ENCODE measurements at places on chromosomes 11 and 22.

DNA sequence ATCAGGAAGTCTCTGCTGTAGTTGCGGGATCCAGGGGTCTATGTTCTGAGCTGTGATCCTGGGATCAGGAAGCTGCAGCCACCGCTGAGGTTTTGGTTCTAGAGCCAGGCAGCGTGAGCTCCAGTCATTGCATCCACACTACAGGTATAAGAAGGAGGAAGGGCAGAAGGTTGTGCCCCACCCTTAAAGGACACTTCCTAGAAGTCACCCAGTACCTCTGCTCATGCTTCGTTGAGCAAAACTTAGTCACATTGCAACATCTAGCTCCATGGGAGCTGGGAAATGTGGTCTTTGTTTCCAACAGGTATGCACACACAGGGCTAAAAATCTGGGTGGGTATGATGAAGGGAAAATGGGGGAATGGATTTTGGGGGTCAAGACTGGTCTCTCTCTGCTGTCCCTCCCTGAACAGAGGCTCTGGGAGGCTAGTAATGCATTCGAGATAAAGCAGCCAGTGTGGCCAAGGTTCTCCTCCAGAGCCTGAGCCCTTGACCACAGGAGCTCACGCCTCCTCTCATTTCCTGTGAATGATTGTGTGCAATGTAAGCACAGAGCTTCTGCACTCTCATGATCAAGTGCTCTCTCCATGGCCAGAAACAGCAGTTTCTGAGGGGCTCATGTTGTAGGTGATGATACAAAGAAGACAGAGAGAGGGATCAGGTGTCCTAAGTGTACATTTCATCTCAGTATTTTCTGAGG lies 86.8 kb upstream of the OR4B1 start:
- DNase-seq = no peak

DNA sequence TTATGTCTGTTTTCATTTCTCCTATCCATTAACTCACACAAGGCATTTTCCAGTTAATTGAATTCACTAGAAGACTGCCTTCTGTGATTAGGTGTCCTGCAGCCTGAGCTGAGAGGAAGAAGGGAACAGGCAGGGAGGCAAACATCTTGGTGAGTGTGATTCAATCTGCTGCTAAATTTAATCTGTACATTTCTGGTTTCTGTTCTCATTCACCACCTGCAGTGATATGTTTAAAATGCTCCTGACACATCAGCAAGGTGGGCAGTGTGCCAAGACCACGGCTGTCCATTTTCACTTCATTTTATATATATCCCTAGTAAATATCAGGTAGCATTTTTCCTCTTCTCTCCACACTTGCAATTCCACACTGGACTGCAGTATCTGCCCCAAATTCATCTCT lies 416.5 kb downstream of the TMEM135 start:
- DNase-seq = no peak

GRCh38 chr11:102581066-102581465 lies 44.1 kb downstream of the MMP20 start:
- DNase-seq = no peak

- DNase-seq = no peak
Observed at GRCh38 chr11:32888805-32889204, 3.8 kb upstream of the QSER1 start.

DNA sequence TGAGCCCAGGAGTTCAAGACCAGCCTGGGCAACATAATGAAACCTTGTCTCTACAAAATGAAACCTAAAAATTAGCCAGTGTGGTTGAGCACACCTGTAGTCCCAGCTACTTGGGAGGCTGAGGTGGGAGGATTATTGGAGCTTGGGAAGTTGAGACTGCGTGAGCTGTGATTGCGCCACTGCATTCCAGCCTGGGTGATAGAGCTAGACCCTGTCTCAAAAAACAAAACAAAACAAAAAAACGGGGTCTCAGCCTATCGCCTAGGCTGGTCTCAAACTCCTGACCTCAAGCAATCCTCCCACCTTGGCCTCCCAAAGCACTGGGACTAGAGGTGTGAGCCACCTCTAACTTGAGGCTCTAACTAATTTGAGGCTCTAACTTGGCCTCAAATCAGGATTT lies 13.6 kb downstream of the PPIL2 start:
- no peak for DNase-seq

- DNase-seq = no peak
Observed at GRCh38 chr22:48594757-48595510, 1232.7 kb downstream of the BRD1 start.

- DNase-seq = no peak
Observed at GRCh38 chr11:117488996-117489952, 161.6 kb downstream of the CEP164 start.

DNA sequence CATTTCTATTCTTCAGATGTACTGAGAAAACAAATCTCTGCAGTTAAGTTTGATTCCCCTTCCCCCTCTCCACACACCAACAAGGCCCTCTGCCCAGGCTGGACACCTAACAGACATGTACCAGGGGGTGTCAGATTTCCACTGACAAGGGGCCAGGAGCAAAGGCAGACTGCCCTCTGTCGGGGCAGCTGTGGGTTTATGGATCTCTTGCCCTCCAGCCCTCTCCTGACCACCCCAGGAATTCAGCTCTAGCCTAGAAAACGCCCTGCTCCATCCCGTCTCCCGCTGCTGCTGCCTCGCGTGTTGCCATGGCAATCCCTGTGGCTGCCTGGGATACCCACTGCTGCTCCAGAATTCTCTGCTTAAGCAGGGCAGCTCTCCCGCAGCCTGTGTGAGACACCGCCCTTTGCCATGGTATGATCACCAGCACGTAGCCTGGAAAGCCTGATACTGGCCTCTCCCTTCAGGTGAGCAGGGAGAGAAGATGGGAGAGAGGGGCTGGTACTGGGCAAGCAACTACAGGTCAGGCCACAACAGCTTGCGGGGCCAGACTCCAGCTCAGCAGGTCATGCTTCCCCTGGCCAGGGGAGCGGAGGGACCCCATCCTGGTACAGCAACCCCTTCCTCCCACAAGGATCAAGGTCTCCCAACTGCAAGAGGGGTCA lies 41.6 kb downstream of the BUD13 start:
- DNase-seq = no peak

- DNase-seq = no peak
Observed at GRCh38 chr11:84289381-84289906, 1003.3 kb upstream of the CCDC90B start.

GRCh38 chr11:96254087-96254486 lies 88.9 kb downstream of the MAML2 start:
- peak; percentile 70 for DNase-seq

GRCh38 chr11:129968591-129969419 lies 33.8 kb downstream of the PRDM10 start:
- peak; percentile 36 for DNase-seq

- no peak for DNase-seq
Observed at GRCh38 chr11:112100462-112100861, 13.8 kb downstream of the SDHD start.

- DNase-seq = no peak
Observed at GRCh38 chr11:79486242-79486984, 45.6 kb upstream of the TENM4 start.

DNA sequence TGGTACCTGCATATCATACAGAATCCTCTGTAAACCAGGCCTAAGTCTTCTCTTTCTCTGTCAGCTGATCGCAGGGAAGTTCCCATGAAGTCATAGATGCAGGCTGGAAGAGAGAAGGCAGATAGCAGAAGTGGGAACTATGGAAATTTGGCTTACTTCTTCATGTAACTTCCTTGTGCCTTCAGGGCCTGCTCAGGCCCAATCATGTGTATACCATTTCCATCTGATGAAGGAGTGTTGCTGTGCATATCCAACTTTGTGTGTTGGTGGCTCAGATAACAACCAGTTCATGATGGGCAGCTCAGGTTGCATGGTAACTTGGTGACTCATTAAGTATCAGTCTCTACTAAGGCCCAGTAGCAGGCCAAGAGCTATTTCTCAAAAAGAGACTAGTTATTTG lies 53.1 kb upstream of the CEP295 start:
- DNase-seq = no peak

- no peak for DNase-seq
Observed at GRCh38 chr11:24623121-24623520, 126.3 kb downstream of the LUZP2 start.

DNA sequence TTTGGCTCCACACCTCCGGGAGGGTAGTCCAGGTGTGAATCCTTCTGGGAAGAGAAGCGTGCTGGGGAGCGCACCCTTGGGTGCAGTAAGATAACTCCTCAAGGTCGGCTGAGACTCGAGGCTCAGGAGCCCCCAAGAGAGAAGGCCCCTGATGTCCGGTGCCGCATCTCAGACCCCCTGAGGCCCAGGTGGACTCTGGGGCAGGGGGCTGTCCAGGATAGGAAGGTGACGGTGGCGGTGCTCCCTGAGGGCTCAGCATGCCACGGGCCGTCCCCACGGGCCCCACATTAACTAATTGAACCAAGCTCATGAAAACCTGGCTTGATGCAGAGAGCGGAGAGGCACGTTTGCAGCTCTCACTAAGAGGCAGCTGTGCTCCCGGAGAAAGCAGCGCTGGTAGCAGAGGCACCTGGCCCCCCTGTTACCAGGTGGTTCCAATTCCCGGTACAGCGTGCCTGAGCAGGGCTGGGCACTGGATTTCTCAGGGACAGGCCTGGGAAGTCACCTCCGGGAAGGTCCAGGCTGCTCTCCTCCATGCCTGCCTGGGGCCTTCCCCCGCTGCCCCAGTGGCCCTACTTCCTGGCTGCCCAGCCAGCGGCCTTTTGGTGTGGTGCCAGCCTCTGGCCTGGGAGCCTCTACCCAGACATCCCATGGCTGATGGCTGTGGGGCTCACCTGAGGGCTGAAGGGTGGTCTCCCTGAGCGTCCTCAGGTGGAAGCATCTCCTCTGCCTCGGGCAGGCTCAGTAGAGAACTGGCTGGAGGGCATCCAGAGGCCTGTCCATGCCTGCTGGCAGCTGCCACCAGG lies 1.1 kb downstream of the KCNQ1 start:
- DNase-seq = no peak

- no peak for DNase-seq
Observed at GRCh38 chr22:49585461-49586243, 242.0 kb downstream of the BRD1 start.

DNA sequence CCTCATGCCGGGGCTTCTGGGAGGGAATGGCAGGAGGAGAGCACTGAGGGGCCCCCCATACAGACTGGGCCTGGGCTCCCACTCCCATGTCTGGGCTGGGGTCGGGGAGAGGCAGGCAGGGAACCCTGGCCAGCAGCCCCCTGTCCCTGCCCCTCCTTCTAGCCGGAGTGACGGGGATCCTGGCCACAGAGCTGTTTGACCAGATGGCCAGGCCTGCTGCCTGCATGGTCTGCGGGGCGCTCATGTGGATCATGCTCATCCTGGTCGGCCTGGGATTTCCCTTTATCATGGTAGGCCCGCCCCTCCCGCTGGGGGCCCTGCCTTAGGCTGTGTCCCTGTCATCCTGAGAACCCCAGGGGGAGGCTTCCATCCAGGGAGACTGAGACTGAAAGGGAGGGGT lies 10.0 kb upstream of the MIF start:
- no peak for DNase-seq

Measured in KBM-7 (cell line).